Choroid plexus epithelial cell (primary cell): ENCODE measurements at places on chromosomes 7 and 10.
A peak's percentile ranks its signal among the peaks of the same experiment; 100 is the strongest.

GRCh38 chr7:2776401-2776800, 67.7 kb downstream of the GNA12 start:
- no peak for DNase-seq

DNA sequence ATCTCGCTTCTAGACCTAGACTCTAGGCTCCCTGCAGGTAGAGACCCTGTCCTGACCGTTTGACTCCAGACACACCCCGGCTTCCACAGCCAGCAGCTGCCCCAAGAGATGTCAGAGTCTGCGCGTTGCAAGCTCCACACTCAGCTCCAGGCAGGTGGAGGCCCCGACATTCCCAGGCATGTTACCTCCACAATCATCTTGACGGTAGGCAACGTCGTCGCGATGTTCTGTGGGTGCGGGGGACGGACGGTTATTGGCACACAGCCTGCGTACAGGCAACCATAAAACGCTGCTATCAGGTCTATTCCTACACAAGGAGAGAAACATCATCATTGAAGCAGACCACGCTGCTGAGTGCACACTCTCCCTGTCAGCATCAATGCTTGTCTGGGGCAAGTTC, 213.2 kb downstream of the ZMYND11 start:
- DNase-seq, result no peak

- DNase-seq, result peak; percentile 37
Observed at GRCh38 chr7:114242992-114243507, 171.6 kb upstream of the FOXP2 start.

GRCh38 chr7:5435291-5436002, 11.8 kb upstream of the TNRC18 start:
- no peak for DNase-seq

- DNase-seq, result no peak
Observed at GRCh38 chr7:26306790-26307189, 15.1 kb downstream of the SNX10 start.

- DNase-seq, result no peak
Observed at GRCh38 chr7:151497306-151497871, 22.3 kb downstream of the RHEB start.

DNA sequence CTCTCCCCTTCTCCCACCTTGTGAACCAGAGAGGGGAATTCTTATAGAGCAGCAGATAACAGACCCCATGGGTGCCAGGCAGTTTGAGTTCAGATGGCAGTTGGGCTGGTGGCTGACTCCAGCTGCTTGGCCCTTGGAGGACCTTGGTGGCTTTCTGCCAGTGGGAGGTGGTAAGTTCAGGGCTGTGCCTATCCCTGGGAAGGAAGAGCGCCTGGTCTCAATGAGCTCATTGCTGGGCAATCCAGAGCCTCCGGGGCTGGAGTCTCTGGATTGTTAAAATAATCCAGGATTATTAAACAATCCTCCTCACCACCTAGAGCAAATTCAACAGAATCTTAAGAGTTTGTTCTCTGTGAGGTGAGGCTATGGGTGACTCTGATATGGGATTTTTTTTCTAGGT, 105.2 kb downstream of the FANK1 start:
- peak; percentile 26 for DNase-seq

DNA sequence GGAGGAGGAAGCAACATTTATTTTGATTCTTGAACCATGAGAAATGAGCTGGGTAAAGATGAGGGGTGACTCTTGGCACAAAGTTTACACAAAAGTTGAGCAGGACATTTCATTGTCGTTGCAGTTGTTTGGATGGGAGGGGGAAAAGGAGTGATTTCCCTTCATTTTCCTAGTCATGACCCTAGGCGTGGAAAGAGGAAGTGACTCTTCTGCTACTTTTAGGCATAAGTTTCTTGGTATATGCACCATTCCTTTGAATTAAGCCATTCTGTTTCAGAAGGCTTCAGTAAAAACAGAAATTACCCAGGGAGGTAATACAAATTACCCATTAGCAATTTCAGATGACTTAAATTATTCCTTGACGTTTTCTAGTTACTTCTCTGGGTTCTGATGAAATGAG, 113.9 kb upstream of the FAM171A1 start:
- DNase-seq, result no peak

GRCh38 chr10:30037620-30038336, 21.6 kb downstream of the JCAD start:
- no peak for DNase-seq

DNA sequence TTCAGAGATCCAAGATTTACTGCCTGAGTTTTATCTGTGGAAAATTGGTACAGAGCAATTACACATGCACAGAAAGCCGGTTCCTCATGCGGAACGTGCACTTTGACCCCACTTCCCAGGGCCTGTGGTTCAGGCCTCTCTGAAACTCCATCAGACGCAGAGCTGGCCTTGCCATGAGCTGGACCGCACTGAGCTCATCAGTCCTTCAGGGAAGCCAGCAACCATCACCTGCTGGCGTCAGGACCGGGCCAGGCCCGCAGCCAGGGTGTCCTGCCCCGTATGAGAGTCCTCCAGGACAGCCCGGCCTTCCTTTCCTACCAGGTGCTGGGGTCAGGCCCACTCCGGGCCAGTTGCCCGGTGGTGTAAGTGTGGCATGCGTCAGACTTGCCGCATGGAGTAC, 446.5 kb upstream of the FOXK1 start:
- DNase-seq, result no peak

DNA sequence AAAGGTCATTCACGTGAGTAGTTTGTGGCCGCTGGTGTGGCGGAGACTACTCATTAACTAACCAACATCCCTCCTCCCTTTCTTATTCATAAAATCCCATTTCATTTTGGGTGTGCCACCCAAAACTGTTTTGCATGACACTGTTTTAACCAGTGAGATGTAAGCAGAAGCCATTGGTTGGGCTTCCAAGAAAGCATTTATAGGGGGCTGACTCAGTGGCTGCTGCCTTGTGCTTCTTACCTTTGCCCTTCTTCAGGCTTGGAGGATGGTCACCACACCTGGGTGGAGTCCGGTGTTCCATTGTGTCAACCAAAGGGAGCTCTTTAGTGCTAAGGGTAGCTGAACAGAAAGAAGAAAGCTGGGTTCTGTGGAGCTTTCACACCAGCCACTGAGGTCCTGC, 37.2 kb upstream of the EPC1 start:
- DNase-seq, result no peak

DNA sequence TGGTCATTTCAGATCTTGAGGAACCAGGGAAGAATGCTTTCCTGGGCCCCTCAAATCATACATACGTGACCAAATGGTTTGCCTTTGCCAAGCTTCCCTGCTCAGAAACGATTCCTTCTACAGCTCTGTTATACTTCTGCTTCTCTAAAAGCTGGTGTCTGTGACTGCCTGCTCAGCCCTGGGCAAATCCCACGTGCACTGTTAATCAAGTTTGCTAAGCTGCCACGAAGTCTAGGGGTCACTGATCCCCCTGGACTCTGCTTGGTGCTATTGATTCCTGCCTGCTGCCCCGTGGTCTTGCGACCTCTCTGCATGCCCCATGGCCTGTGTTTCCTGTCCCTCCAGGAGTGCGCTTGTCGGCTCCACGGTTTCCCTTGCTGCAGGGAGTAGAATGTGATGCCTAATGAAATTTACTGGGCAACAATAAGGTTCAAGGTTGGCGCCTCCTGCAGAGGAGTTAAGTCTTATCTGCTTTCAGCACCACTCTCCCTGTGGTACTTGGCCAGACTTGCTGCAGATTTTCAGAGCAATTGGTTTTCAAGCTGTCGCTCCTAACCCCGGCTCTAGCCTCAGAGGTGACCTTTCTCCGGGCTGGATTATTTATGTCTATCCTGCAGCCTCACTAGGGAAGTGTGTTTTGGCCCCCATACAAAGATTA, 201.6 kb upstream of the FZD8 start:
- DNase-seq, result peak; percentile 82

- DNase-seq, result no peak
Observed at GRCh38 chr7:3430588-3430987, 129.5 kb downstream of the SDK1 start.

DNA sequence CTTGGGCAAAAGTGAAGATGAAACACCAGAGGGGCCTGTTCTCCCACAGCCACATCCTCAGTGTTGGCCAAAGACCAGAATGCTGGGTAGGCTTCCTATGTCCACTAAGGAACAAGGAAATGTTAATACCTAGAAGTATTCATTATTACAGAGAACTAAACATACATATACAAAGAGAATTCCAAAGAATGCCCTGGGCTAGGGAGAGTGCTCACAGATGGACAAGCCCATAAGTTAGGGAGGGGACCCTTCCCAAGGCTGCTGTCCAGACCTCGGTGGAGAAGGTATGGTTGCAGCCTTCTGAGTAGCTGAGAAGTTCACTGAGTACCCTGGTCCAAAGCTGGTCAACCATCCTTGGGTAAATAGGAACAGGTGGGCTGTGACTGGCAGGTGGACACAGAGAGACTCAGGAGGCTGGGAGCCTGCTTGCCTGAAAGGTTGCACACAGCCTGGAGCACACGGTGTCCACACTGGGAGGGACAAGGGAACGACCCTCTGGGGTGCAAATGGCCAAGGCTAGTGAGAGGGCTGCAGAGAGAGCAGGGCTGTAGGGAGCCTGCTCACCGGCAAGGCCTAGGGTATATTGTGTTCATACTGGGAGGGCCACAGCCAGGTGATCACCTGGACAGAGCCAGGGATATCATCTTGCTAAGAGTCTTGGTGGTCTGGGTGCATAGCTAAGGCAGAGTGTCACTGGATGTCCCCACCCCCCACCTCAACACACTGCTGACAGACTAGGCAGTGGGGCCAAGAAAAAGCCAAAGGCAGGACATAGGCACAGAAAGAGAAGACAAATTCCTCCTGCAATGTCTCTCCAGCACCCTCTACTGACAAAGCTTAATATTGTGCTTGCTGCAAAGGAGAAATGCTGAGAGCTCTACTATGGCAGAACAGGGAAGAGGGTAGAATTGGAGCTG, 40.3 kb downstream of the CPVL start:
- peak; percentile 87 for DNase-seq

GRCh38 chr10:97169063-97169462, 16.7 kb downstream of the SLIT1 start:
- DNase-seq, result no peak

DNA sequence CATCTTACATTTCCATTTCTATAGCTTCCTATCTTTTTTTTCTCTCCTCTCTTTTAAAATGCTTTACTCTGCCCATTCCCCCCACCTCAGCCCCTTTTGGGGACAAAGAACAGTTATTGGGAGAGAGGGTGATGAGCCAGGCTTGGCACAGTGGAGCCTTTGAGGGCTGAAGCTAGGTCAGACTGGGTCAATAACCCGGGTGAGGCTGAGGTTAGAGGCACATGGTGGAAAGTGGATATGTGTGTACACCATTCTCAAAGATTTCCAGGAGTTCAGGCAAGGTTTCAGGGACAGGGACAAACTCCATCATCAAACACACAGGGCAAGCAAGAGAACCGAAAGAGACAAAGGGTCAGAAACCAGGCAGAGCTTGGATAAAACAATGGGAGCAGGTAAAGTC, 11.5 kb downstream of the ABCB4 start:
- DNase-seq, result no peak

DNA sequence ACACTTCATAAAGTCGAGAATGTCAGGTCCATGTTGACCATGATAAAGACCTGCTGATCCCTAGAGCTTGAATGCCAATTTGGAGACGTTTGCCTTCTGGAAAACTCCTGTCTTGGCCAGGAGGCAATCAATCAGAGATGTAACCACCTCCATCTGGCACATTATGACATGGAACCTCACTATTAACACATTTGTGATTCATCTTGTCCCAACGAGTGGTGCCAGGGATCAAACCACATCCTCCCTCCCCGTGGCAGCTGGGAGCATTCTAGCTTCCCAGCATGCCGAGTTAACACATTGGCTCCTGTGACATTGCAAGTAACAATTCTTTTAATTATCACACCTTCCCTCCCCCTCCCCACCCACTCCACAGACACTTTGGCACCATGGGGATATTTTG, 84.0 kb upstream of the PPP1R17 start:
- no peak for DNase-seq

DNA sequence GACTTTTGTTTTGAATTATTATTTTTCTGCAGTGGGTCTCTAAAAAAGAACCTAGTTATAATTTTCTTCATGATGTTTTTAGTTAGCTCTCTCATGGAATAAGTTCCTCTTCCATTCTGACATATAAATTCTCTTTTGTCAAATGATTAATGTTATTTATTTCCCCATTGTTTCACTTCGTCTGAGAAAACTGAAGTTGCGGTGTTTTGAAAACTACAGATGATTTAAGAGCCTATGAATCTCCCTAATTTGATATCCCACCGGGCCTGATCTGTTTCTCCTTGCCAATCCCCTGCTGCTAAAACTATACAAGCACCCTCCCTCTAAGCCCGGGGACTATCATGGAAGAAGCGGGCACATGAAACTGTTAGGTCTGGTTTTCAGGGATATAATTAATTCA, 41.4 kb downstream of the HTR7 start:
- no peak for DNase-seq

DNA sequence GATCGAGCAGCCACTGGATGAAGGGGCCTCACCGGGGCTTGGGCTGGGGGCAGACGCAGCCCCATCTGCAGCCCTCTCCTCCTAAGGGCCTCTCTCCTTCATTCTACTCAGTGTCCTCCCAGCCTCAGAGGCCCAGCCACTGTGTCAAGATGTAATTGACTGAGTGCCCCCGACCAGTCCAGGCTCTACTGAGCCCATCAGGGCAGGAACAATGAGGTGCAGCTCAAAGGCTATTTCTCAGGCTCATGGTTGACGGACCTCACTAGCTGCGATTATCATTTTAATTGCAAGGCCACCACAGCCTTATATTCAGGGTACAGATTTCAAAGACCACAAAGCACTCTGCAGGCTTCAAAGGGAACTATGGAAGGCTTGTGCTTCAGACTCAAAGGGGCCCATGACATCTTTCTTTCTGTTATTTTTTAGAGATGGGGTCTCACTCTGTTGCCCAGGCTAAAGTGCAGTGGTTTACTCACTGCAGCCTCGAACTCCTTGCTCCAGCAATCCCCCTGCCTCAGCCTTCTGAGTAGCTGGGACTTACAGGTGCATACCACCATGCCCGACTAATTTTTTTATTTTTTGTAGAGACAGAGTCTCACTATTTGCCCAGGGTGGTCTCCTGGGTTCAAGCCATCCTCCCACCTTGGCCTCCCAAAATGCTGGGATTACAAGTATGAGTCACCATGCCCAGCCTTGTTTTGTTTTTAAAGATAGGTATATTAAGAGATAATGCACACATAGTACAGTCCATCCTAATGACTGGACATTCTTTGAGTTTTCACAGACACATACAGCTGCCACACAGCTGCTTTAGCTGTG, 23.7 kb downstream of the SLC29A3 start:
- no peak for DNase-seq

DNA sequence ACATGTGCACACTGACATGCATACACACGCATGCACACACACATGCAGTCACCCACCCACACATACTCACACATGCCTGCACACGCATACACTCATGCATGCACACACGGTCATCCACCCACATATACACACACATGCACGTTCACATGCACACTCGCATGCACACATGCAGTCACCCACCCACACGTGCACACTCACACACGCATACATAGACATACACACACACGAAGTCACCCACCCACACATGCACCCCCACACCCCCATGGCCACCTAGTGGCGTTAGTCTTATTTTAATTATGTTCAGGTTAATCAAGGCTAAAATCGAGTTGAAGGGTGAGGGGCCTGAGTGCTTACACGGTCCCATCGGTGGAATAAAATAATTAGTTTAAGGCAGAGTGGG, 96.8 kb downstream of the DNAJB6 start:
- no peak for DNase-seq
